ENCODE measurements at places on chromosomes 7 and 10. TPM values are rescaled to one million over a fixed set of nuclear protein-coding genes. Genes with fewer than 3 reads are reported as not detected.
A peak's percentile ranks its signal among the peaks of the same experiment; 100 is the strongest.

- DNase-seq: no peak
Observed at GRCh38 chr7:50358779-50359178, 54.3 kb downstream of the IKZF1 start.

Gene CREB5
- 52.7 TPM for total RNA-seq

Gene PON1
- total RNA-seq: 0.10 TPM

GRCh38 chr10:102775201-102775934 is 31.6 kb downstream of the WBP1L start:
- DNase-seq: no peak

DNA sequence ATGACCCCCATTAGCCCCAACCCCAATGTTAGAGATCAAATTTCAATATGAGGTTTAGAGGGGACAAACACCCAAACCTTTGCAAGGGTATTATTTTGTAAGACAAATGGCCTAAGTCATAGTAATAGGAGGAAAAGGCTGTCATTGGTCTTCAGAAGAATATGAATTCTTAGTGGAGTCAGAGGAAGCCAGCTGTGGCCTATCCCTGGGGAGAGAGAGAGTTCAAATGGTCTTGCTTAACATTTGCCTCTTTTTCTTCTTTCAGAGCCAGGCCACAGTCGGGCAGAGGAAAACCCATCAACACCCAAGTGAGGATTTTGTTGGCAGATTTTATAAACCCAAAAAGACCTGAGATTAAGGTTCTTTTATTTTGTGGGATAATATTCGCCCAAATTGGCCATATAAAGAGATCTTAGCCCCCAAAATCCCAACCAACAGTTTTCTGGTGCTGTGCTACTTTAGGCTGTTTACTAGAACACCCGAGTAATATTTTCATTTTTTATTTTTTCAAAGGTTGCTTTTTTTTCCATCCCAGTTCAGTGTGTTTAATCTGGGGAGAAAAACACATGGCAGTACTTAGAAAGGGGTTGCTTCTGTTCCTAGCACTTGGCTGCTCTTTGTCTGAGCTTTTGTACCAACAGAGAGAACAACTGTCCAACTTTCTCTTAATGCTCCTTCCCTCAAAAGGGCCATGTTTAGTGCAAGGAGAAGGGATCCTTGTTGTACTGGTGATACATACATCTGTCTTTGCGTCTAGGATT is 26.8 kb upstream of the ARMC3 start:
- no peak for DNase-seq

Gene PNLIPRP2
- total RNA-seq: not detected

GRCh38 chr7:46723742-46724141 is 802.7 kb upstream of the IGFBP3 start:
- DNase-seq: no peak

DNA sequence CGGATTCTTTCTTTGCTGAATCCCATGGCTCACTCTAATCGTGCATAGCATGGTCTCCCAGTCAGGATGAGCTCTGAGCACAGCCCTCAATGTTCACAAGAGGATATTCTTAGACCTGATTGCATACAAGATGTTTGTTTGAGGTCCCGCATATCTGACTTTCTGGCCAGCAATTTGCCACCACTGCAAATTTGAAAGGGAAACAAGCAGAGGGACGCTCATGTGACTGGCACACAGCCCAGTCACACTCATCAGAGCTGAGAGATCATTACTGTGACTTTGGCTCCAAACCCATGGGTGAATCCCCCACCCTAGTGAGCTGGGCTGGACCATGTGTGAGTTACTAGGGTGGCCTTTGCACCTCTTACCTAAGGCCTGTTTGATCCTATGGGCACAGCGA is 9.9 kb downstream of the TAS2R41 start:
- peak; percentile 49 for DNase-seq

- no peak for DNase-seq
Observed at GRCh38 chr10:60707841-60708240, 70.4 kb upstream of the CDK1 start.

- no peak for DNase-seq
Observed at GRCh38 chr7:129801882-129802281, 150.9 kb downstream of the UBE2H start.

- DNase-seq: no peak
Observed at GRCh38 chr7:142463401-142463850, 205.6 kb upstream of the PRSS58 start.

DNA sequence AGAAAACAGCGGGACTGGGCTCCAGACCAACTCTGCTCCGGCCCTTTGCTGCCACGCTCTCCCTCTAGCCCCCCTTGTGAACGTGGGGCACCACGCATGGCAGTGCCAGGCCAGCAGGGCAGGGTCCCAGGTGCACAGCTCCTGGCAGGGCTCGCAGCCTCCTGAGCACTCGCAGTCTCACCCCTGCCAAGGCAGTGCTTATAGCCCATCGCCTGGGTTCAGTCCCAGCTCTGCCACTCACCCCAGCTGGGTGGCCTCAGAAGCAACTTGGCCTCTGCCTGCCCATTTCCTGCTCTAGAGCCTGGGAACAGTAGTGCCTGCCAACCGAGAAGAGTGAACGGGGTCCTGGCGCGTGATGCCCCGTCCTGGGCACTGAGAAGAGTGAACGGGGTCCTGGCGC is 36.3 kb downstream of the CFAP46 start:
- no peak for DNase-seq

DNA sequence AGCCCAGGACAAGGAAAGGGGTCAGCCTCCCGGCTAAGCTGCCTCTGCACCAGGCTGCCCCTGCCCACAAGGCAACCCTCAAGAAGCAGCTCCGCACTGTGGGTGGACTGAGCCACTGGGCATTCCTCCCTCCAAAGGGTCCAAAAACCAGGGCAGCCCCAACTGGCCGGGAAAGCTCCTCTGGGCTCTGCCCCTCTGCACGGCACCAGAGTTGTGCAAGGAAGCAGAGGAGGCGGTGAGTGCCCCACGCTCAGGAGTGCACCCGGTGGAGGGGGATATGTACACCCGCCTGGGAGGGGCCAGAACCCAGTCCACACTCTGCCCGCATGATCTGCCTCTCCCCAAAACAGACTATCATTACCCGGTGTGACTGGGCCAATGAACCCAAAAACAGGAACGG is 43.8 kb downstream of the PTPRN2 start:
- DNase-seq: no peak
